SK-N-SH treated with all-trans-retinoic acid at 6 μM for 48 hours (cell line): ENCODE measurements at places on chromosomes 11 and 22.

DNA sequence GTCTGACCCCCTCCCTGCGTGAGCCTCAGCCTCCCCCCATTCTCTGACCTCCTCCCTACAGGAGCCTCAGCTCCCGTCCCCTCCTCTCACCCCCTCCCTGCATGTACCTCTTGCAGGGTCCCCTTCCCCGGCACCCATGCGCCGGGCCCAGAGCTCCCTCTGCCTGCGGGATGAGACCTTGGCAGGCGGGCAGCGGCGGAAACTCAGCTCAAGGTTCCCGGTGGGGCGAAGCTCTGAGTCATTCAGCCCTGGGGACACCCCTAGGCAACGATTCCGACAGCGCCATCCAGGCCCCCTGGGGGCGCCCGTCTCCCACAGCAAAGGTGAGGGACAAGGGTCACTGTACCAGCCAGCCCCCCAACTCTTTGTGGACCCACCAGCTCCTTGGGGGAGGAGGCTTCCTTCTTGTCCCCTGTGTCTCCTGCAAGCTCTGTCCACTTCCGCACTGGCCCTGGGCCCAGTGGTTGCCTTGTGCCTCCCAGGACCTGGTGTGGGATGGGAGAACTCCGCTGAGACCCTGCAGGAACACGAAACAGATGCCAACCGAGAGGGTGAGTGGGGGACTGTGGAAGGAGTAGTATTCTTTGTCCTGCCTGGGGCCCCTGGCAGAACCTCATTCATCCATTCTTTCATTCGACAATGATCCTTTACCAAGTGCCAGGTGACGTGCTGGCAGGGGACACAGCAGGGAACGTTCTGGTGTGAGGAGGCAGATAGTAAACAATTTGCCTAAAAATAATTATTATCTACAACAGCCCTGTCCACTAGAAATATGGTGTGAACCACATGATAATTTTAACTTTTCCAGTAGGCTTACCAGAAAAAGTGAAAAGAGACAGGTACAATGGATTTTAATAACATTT is 3.7 kb upstream of the RPS6KA4 start:
- ATAC-seq: peak; percentile 67

GRCh38 chr11:130100381-130101095 is 30.8 kb downstream of the APLP2 start:
- no peak for ATAC-seq

DNA sequence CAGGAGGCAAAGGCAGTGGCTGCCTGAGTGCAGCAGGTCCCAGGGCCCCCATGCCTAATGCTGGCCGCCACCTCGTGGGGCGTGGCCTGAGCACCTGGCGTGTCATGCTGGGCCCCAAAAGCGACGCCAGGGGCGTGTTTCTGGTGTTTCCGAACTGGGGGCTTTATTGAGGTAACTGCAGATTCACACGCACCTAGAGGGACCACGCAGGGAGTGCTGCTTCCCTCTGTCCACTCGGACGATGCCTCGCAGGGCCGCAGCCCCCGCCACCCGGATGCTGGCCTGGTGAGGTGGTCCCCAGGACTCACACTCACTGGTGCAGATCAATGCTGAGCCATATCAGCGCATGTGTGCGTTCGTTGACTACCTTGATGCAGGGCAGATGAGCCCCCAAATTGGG is 736.2 kb downstream of the BRD1 start:
- no peak for ATAC-seq

- ATAC-seq: no peak
These were observed 3.0 kb downstream of the MIAT start for GRCh38 chr22:26660356-26660755.

DNA sequence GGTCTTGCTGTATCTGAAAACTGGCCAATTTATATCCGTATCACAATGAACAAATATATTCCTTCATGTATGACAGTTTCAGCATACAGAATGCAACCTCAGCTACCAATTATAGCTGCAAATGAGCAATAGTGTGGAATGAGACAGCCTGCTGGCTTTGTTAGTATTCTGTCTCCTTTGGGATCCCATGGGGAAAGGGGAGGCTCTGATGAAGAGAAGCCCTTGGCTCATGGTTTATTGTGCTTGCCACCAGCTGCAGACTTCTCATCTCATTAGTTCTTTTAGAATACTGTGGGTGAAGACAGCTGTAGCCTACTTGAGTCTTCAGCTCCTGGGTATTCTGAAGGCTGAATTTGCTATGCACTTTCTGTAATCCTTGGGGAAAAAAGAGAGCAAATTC is 42.4 kb downstream of the PITPNB start:
- no peak for ATAC-seq

GRCh38 chr11:50181334-50181733 is 148.7 kb downstream of the OR4C45 start:
- no peak for ATAC-seq

GRCh38 chr11:85627332-85627997 is at the start of gene DLG2:
DLG2 (minus strand) TSS chr11:85627344.
- ATAC-seq: peak; percentile 37

DNA sequence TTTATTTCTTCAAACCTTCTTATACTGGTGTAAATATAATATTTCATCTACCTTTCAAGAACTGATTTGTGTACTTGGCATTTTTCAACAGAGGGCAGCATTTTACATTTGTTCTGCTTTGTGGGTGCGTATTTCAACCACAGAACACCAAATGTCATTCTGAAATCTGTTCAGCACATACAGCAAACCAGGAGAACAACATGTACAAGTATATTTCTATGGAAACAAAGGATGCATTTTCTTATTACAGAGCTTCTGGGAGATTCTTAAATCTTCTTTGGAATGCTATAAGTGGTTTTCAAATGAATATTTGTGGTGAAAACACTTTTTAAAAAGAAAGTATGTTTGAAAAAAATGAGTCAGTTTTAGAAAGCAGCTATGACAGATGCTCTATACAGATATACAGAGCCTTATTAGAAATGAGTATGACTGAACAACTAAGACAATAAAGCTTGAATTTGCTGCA is 946.0 kb downstream of the FAM181B start:
- no peak for ATAC-seq
